Stimulated activated CD4-positive, alpha-beta T cell treated with anti-CD3 and anti-CD28 coated beads, Interleukin-2, amount 100 ng/mL, for 48 hours (primary cell): ENCODE measurements at places on chromosomes 5 and 9.
A peak's percentile ranks its signal among the peaks of the same experiment; 100 is the strongest.

GRCh38 chr9:137506274-137506673, 43.9 kb downstream of the PNPLA7 start:
- DNase-seq, result no peak

DNA sequence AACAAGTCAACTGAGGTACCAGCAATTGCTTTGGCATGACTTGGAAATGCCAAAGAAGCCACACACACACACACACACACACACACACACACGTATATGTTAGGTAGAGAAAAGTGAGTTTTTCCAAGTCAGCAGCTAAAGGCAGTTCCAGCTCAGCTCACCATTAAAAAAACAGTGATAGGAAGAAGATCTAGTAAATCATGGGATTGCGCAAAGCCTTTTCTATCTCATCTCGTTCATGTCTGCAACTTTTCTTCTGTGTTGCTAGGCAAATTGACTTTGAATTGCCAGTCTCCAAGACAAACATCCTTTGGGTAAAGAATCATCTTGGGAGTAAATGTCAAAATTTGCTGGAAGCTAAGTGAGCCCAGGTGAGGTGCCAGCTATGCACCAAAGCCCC, 500.1 kb downstream of the ENC1 start:
- no peak for DNase-seq

GRCh38 chr9:130437011-130437789, 7.6 kb upstream of the ASS1 start:
- DNase-seq, result no peak

DNA sequence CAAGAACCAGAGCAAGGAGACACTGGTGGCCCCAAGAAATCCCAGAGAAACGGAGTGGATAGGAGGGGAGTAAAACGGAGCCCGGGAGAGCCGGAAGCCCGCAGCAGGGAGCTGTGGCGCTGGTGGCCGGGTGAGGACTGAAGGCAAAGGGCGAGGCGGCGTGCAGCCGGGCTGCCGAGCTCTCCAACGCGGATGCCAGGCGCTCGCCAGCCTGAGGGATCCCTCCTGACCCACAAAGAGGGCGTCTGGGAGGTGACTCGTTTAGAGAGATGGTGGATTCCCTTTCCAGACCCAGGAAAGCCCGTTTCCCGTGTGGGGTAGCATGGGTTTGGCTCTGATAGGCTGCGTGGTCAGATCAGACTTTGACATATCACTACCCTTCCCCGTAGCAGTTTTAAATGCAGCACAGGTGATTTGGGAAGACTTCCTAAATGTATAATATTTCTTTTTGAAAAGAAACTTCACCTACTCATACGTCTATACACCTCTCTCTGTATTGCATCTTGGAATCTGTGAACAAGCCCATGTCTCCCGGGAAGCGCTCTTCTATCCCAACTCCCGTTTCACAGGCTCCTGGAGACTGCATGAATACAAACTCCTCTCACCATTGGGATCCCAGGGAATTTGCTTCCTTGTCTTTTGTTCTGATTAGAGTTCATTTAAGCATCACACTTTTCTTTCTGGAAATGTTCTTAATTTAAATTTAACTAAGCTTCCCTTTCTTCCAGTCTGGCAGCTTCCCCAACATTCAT, 158.1 kb downstream of the C9orf152 start:
- peak; percentile 32 for DNase-seq

DNA sequence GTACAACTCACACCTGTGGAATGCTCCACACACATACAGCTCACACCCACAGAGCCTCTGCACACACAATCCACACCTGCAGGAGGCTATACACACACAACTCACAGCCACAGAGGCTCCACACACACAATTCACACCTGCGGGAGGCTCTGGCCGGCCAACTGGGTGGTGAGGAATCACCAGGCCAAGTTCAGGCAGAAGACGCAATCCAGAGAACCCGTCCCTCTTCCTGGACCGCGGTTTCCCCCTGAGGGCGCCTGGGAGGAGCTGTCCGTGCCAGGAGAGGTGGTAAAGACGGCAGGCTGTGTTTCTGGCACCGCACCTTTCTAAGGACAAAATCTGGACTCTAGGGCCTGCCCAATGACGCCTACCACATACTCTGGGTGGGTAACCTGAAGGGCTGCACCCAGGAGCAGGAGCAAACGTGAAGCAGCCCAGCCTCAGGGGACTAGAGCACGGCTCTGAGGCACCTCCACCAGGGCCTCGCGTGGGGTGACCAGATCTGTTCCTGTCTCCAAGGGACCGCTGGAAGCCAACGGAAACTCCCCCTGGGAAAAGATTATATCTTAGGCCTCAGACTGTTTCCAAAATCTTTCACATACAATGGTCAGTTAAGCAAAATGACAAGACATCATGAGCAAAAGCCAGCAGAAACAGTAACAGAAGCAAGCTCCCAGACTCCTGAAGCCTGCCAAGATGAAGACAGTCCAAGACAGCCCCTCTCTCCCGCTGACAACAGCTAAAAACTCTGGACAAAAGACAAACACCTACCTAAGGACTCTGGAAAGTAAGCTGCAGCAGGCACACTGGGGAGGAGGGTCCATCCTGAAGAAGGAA, 16.9 kb downstream of the CAMSAP1 start:
- no peak for DNase-seq

- DNase-seq, result no peak
Observed at GRCh38 chr5:177404641-177405179, 4.2 kb upstream of the PFN3 start.

GRCh38 chr9:89690334-89690912, 85.6 kb downstream of the GADD45G start:
- no peak for DNase-seq

DNA sequence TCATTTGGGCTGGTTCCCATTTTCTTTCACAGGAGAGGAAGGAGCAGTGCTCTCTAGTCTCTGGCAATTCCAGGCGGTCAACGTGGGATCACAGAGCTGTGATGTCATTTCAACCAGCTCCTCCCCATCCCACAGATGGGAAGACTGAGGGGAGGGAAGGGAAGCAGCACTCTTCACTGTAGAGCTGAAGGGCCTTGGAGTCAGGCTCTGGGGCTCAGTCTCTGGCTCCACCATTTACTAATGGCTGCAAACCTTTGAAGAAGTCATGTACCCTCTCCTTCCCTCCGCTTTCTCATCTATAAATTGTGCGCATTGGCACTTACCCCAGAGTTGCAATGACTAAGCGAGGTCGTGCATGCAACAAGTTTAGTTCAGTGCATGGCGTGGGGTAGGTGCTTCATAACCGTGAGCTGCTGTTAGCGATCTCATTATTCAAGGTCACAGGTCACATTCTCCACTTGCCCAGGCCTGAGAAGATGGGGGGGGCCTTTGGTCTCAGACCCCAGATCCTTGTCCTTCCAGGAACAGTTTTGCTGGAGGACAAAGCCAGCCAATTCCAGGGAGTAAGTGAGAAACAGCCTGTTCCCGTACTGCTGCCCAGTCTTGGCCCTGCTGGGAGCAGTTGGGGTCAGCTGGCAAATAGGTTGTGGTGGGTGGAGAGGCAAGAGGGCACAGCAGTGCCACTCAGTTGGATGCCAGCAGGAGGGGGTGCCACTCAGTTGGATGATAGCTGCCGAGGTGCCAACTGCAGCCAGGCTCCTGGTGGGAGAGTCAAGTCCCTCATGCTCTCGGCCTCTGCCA, 136.7 kb downstream of the RGS3 start:
- no peak for DNase-seq

DNA sequence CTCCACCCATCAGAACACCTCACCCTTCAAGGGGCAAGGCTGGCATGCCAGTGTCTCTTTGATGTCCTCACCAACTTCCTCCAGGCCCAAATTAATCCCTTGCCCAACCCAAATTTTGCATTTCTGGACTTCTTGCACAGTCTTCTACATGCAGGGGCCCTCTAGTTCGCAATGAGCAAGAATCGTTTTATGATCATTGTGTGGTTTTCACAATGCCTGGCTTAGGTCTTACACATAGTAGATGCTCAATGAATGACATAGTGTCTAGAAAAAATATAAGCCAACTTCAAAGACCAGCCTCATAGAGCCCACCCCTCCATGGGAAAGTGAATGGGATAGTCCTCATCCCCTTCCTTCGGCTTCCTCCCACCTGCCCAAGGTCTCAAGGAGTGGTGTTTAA, 9.8 kb upstream of the ESM1 start:
- no peak for DNase-seq

DNA sequence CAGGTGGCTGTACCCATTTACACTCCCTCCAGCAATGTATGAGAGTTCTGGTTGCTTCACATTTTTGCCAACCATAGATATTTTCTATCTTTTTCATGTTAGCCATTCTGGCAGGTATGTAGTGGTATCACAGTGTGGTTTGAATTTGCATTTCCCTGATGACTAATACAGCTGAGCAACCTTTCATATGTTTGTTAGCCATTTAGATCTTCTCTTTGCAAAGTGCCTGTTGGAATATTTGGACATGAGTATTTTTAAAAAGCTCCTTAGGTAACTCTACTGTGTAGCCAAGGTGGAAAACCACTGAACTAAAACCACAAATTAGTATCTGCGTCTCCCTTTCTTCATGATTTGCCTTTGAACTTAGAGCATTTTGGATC, 31.9 kb downstream of the IRF1 start:
- no peak for DNase-seq

GRCh38 chr5:144582066-144582465, 411.4 kb downstream of the KCTD16 start:
- DNase-seq, result no peak

- DNase-seq, result no peak
Observed at GRCh38 chr5:80503641-80504040, 15.7 kb downstream of the FAM151B start.

GRCh38 chr9:96376891-96377874, 6.3 kb downstream of the SLC35D2 start:
- DNase-seq, result no peak

- DNase-seq, result no peak
Observed at GRCh38 chr9:106800701-106801270, 62.2 kb upstream of the ZNF462 start.

DNA sequence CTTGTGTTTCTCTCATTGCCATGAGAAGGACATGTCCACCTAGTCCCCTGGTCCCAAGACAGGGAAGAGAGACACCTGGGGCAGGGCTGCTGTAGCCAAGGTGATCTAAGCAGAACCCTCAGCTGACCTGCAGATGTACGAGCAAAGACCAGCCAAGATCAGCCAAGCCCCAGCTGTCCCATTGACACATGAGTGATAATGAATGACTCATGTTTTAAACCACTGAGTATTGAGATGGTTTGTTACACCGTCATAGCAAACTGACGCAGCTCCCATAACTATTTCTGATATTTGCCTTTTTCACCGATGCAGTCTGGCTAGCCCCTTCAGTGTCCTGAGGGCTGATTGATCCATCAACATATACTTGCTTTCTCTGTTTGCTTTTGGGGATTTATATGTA, 6.7 kb downstream of the OR1K1 start:
- DNase-seq, result no peak

DNA sequence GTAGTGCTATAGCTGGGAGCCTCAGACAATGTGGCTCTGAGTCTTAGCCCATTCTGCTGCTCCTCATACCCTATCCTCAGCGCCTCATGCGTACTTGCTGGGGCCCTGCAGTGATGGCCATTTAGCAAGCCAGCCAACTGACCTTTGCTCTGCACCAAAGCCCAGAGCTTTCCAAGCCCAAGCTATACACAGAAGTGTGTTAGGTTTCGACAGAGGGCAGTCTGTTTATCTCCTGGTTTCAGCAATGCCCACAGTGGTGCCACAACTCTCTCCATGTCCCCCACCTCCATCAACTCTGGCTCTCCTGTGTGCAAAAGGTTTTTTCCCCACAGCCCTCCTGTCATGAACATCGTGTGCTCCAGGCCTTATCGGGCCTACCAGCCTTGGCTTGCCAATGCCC, 16.9 kb downstream of the GNG10 start:
- no peak for DNase-seq

GRCh38 chr9:104915753-104916152, 12.2 kb downstream of the ABCA1 start:
- no peak for DNase-seq

GRCh38 chr9:111978616-111979015, 82.0 kb downstream of the UGCG start:
- no peak for DNase-seq

DNA sequence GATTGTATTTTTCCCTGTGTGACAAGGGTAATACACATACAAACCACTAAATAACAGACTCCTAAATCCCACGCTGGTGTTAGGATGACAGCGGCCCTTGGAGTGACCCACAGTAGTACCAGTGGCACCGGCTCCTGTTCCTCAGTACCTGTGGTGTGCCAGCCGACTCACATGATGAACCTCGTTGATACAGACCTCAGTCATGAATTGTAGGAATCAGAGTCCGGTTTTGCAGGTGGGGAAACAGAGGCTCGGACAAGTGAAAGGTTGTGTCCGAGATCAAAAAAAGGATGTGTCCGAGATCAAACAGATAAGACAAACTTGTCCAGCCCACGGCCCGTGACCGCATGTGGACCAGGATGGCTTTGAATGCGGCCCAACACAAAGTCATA, 78.0 kb downstream of the AMBP start:
- DNase-seq, result no peak

DNA sequence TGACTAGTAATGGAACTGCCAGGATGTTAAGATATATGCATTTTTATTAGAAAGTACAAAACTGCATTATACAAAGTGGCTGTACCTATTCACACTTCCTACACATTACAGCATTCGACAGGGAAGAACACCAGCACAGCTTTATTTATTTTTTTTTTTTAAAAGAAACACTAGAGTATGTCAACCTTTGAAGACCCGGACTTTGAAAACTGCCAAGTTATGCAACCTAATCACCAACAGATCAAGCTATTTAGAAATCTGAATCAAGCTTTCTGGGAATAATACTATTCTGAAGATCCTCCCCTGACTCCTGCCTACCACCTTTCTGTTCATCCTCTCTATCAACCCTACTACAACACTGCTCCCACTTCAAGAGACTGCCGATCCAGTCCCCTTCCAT, 4.5 kb downstream of the GEMIN5 start:
- DNase-seq, result no peak

GRCh38 chr5:74026310-74026709, 400.3 kb downstream of the ARHGEF28 start:
- no peak for DNase-seq

DNA sequence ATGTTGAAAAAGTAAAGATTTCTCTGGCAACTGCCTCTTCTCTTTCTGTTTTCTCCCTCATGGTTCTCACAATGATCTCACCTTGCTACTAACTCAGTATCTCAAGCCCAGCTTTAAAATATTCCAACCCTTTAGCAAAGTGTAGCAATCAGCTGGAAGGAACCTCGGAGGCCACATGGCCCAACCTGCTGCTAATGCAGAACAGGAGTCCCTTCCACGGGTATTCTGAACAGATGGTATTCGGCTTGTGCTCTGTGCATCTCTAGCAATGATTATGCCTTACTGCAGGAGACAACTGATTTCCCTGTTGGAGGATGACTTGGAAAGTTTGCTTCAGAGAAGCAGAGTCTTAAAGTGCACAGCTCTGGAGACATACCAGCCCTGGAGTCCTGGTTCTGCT, 151.8 kb upstream of the PPP1R2B start:
- DNase-seq, result no peak

- no peak for DNase-seq
Observed at GRCh38 chr5:138944527-138945322, 69.6 kb upstream of the LRRTM2 start.

DNA sequence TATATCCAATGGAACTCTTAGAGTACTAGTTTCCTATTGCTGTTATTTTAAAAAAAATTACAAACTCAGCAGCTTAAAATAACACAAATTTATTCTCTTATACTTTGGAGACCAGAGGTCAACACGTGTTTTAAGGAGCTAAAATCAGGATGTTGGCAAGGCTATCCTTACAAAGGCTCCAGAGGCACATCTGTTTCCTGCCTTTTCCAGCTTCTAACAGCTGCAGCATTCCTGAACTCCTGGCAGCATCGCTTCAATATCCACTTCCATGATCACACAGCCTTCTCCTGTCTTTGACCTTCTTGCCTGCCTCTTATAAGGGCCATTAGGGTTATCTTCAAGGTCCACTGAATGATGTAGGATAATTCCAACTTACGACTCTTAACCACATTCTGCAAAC, 92.2 kb upstream of the CCNG1 start:
- DNase-seq, result no peak
